ENCODE measurements at places on chromosomes 6 and 20.
A peak's percentile ranks its signal among the peaks of the same experiment; 100 is the strongest.

DNA sequence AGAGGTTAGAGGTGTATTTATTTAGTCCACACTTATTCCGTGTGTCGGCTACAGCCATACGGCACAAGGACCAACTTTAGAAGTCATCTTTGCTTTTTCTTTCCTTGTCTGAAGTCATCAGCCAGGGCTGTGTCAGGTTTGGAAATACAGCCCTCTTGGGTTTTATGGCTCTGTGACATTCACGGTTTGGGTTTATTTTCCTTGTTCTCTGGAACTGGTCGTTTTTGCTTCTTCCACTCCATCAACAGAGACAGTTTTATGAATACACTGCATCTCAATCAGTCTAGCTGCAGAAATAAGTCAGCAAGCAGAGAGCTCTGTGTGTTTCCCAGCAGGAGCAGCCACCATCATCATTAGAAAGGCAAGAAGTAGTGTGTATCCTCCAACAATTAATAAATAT lies 132.5 kb downstream of the TBC1D7 start:
- no peak for DNase-seq

GRCh38 chr6:81950877-81951276 lies 198.4 kb upstream of the TENT5A start:
- DNase-seq = peak; percentile 48

GRCh38 chr6:75307364-75308004 lies 22.9 kb upstream of the TMEM30A start:
- DNase-seq = no peak

GRCh38 chr6:149065658-149066556 lies 251.6 kb upstream of the TAB2 start:
- DNase-seq = no peak

GRCh38 chr20:63969838-63970713 lies at the start of gene ZNF512B:
TSS of gene ZNF512B (minus strand) at chr20:63969930. CDS start at chr20:63967950, 1,980 bp downstream.
- peak; percentile 36 for DNase-seq

DNA sequence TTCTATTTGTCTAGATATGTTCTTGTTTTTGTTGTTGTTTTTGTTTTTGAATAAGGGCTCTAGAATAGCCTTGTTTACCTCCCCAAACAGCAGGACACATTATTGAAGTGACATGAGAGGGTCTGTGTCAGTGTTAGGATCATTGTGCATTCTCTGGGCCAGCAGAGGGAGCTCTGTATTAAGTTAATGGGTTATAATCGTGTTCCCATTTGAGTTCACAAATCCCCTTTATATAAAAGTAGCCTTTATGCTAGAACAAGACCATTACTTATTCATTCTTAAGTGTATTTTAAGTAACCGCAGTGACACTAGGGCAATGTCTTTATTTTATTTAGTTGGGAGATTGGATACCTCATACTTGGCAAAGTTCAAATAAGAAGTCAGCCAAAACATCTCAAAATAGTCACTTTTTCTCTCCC lies 44.8 kb downstream of the STK4 start:
- peak; percentile 50 for DNase-seq

- DNase-seq = no peak
These were observed 41.1 kb downstream of the FARS2 start for GRCh38 chr6:5302220-5302946.

DNA sequence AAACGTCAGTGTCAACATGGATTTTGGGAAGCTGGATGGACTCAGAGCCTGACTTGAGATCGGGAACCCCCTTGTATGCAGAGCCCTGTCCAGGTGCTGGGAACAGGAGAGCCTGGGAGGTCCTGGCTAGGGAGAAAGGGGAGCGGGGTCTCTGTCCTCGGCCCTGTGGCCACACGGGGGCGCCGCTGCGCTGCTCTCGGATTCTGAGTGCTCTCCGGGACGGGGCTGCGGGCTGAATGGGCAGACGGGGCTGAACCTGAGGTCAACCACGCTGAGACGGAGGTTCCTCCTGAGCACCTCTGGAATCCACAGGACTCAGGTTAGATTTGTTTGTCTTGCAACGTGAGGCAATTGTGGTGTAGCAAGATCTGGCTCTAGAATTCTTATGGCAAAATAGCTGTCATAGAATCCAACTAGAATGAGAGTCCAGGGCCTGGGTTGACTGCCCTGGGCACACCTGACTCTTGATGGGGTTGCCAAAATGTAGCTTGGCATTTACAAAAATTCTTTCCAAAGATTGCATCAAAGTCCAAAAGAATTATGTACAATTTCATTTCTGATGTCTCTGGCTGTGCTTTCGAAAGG lies 20.6 kb upstream of the HLA-F start:
- no peak for DNase-seq

- DNase-seq = no peak
These were observed 1.6 kb upstream of the SLC35B2 start for GRCh38 chr6:44258921-44259320.

GRCh38 chr6:14763616-14764015 lies 482.3 kb upstream of the JARID2 start:
- DNase-seq = no peak

- no peak for DNase-seq
These were observed 50.6 kb downstream of the MAFB start for GRCh38 chr20:40638414-40638813.

DNA sequence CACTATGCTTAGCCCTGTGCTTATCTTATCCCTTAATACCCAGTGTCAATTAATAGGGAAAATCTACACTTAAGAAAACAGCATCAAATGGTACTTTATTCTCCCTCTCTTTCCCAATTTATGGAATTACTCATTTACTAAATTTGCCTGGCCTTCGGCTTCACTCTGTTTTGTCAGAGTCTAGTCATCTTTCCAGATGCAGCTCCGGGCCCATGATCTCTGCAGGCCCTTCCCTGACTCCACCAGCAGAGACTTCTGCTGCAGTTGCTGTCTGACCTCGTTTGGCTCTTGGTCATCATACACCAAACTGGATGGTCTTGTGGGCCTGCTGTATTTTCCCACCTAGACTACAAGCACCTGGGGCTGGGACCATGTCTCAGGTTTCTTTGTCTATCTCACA lies 27.4 kb downstream of the MRS2 start:
- DNase-seq = no peak

DNA sequence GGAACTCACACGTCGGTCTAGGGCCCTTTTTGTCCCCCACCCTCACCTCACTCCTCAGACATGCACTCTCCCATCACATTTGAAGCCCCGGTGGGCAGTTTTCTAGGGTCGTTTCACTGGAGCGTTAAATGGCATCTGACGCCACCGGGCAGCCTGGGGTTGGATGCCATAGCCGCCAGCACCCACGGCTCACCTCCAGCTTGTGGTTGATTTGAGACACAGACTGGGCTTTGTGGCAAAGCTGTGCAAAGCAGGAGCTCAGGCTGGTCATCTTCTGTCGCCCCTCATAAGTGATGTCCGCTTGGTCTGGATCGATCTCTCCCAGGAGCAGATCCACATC lies 530 bp downstream of the GOPC start:
- peak; percentile 35 for DNase-seq

DNA sequence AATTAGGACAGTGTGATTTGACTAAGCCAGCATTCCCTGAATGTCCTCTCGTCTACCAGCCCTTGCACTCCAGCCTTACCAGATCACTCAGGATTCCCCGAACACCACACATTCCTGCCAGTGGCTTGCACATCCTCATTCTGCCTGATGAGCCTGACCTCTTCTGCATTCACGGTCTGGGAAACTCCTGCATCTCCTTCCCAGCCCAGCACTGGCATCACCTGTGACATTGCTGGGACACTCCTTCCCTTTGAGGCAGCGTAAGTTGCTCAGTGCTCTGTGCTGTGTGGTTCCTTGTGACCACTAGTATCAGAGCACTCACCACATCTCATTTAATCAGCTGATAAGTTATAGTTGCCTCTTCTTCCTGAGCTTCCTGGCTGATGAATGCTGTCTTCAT lies 17.3 kb downstream of the NCOA7 start:
- DNase-seq = no peak

GRCh38 chr6:3913077-3913957 lies 64.1 kb downstream of the FAM50B start:
- peak; percentile 99 for DNase-seq

DNA sequence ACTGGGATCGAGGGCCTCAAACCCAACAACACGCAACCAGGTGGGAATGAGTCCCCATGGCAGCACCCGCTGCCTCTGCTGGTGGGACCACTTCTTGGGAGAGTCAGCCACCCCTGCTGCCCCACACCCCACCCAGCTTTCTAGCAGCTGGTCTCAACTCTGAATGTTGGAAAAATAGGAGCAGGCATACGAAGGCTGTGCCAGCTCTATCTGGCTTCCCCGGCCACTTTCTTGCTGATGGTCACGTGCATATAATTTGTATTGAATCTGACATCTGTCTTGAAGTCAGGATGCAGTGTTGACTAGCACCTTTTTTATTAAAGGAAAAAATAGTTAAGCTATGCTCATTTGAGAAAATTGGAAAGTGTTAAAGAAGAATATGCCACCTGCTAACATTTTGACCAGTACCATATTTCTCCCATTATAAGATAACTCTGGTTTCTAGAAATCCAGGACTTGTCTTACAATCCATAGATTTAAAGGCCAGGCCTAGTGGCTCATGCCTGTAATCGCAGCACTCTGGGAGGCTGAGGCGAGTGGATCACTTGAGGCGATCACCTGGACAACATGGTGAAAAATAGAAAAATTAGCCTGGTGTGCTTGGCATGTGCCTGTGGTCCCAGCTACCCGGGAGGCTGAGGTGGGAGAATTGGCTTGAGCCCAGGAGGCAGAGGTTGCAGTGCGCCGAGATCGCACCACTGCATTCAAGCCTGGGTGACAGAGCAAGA lies 26.9 kb upstream of the MAPRE1 start:
- no peak for DNase-seq

DNA sequence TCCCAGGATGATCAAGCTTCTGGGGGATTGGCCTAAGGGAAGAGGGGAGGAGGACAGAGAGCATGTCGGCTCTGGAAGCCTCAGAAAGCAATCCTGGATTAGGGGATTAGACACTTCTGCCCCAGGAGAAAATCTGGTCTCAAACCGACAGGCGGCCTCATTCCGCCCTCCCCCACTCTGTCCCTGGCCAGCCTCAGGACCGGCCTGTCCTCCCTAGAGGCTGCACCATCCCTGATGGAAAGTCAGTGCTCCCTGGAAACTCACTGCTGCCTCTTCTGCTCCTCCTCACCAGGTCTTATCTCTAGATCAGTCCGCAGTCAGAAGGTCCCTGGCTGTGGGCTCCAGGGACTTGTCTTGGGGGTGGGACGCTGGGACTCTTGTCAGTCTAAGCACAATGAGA lies 905 bp upstream of the SLC12A5 start:
- DNase-seq = no peak

DNA sequence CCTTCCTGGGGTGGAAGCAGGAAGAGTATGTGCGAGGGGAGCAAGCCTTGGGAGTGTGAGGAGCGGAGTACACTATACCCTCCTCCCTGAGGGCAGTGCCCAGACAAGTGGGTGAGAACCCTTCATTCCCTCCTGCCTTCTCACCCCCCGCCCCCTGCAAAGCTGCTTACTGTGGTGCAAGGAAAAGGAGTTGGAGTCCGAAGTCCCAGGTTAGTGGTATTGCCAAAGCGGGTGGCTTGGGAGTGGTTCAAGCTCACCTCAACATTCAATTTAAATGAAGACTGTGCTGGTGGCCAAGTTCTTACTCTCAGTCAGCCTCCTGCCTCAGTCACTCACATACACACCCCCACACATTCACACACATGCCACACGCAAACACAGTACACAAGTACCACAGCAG lies 74.7 kb upstream of the PRDM1 start:
- DNase-seq = no peak

GRCh38 chr6:17062871-17063440 lies 38.9 kb upstream of the STMND1 start:
- DNase-seq = no peak

DNA sequence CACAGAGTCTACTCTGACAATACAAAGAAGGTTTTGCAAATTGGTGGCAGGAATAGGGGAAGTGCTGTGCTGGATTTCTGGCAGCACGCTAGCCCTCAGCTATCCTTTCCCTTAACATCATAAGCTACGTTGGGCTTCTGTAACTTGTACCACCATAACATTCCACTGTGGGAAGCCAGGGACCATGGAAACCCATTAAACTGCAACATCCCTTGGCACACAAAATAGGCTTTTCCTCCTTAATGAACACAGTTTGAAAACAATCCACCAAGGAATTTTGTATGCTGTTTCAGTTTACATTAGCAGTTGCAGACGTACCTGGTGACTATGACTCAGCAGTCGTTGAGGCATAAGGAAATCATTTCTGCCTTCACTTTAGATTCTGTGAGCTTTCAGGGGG lies 203.9 kb upstream of the RAB32 start:
- DNase-seq = no peak

DNA sequence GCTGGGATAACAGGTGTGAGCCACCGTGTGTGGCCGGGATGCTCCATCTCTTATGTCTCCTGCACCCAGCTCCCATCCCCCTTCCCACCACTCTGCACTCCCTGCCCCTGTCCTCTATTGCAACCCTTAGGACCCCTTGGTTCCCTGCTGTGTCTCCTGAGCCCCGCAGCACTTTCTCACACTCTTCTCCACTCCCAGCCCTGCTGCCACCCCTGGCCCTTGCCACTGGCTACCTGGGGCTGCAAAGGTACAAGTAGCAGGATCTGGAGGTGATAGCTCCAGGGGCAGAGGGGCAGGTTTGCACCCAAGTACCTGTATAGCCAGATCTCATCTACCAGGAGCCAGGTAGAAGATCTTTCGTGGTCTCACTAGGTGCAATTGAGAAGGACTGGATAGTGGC lies 6.6 kb upstream of the CPXM1 start:
- no peak for DNase-seq

DNA sequence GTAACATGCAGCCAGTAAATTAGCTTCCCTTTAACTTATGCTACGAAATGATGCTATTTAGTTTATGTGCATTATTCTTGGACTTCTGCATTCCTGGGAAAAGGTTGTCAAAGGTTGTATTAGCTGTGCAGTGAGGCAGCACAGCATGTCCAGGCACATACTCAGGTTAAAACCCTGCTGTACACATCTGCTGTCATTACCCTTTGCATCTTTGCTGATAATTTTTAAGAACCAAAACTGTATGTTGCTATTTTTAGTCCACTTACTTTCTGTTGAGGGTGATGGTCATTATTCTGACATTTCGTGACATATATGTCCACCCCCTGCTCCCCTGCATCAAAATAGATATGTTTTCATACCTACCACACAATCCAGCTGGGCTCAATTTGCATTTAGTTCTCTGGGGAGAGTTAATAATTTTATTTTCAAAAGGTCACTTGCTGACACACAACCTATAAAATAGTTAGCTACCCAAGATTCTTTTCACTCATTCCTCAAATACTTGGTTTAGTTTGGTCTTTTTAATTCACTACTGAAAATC lies 142.5 kb upstream of the SPACA1 start:
- no peak for DNase-seq

- no peak for DNase-seq
These were observed 14.2 kb downstream of the GFRA4 start for GRCh38 chr20:3648951-3649350.

GRCh38 chr6:87682310-87682709 lies 19.7 kb downstream of the AKIRIN2 start:
- no peak for DNase-seq
